ENCODE measurements at places on chromosomes 2 and 18.

DNA sequence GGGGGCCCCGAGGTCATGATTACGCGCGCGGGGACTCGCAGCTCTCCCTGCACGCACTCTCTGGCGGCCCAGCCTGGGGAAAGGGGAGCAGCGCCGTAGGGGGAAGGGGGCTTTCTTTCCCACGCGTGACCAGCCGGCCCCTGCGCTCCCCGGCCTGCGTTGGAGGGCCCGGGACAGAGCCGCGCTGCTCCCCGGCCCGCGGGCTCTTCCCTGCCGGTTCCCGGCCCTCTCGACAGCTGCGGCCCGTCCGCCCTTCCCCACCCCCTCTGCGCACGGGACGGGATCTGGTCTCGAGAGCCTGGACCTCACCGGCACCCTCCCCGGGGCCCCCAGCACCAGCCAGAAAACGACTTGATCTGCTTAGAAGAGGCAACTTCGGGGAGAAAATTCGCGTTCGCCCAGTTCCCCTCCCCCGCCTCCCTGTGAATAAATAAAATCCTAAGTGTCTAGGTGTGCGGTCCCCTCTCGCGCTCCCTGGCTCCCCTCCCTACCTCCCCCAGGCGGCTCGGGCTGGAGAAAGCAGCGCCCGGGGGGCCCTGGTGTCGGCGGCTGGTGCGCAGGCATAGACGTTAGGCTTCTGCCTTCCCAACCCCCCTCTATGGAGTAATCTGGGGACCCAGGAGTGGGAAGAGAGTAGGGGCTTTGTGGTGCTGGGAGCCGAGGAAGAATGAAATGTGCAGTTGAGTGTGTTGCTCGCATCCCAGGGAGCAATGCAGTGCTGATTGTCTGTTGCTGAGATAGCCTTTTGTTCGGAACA is 803 bp upstream of the FIGN start:
- no peak for DNase-seq

GRCh38 chr2:854460-854859 is 96.2 kb upstream of the SNTG2 start:
- DNase-seq, result peak; percentile 15

GRCh38 chr2:17756668-17757067 is 2.7 kb downstream of the GEN1 start:
- no peak for DNase-seq

GRCh38 chr18:22238036-22238435 is 68.6 kb downstream of the GATA6 start:
- no peak for DNase-seq

DNA sequence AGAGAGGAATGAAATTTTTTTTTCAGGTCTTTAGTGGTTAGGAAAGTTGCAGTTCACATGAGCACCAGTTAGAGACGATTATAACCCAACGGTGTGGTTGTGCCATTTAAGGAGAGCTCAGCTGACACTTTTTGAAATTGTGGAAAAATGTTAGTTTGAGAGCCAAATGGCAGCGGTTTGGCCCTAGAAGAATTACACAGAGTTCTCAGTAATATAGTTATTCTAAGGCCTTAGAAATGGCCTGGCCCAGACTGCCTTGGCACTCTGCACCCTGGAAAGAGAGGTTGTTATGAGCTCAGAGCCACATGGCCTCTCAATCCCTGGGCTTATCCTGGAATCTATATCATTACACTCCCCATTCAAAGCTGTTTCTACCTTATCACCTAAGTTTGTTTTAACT is 117.4 kb downstream of the RHBDD1 start:
- no peak for DNase-seq

DNA sequence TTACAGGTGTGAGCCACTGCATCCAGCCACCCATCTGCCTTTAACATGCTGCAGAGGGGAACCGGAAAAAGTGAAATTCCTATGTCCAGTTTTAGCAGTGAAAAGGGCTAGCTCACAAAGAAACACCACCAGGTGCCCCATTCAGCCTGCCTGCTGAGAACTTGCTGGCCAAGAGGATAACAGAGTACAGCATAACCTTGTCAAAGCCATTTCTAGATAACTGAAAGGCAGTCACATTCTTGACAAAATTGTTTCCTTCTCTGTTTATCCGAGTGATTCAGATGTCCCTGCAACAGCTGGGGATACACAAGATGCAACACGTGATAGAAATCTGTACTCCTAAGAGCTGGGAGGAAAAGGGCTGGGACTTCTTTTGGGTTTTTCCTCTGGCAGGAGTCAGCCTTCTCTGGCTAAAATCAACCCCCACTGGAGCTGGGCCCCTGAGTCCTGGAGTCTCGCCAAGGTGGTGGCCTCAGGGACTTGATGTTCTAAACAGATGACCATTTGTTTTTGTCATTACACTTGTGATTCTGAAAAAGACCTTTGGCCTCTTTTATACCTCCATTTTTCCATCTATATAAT is 505.4 kb downstream of the BCL11A start:
- DNase-seq, result no peak

DNA sequence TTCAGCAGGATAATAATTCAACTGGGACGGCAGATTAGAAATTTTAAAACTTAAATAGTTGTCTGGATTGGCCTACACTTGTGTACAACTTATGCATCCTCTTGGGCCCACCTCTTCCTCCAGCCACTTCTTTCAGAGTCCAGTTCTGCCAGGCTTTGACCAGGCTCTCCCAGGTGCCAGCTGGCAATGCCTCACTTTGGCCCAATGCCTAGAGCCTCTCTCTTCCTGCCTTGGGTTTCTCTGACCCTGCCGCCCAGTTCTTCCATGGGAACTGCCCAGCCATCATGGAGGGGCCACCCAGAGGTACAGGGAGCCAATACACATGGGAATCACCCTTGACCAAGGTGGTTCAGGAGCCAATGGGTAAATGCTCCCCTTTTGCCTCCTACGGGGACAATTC is 135.5 kb downstream of the IRS1 start:
- no peak for DNase-seq

- no peak for DNase-seq
Measured at GRCh38 chr18:12500986-12501385, 93.3 kb downstream of the PRELID3A start.

GRCh38 chr2:184119989-184120800 is 478.1 kb upstream of the ZNF804A start:
- no peak for DNase-seq

GRCh38 chr2:131035826-131036231 is 57.4 kb downstream of the FAM168B start:
- no peak for DNase-seq

- DNase-seq, result no peak
Measured at GRCh38 chr18:58761241-58761969, 90.1 kb downstream of the MALT1 start.

DNA sequence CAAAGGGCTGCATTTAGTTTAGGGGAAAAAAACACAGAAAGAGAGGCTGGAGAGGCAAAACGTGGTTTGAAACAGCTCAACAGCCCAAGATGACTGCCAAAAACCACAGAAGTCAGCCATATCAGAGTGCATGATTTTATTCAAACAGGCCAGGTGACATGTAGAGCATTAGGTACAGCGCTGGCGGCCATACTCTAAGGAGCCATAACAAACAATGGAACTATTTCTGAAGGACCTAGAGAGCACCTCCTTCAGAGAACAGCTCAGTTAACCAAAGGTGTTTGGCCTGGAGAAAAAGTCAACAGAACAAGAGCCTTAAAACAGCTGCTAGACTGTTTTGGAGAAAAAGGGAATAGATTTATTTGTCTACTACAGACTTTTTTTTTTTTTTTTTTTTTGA is 2.6 kb downstream of the THADA start:
- no peak for DNase-seq

- no peak for DNase-seq
Measured at GRCh38 chr18:25349131-25349925, 2.6 kb downstream of the ZNF521 start.

- no peak for DNase-seq
Measured at GRCh38 chr18:8121942-8122480, 487.2 kb upstream of the RAB12 start.

- DNase-seq, result no peak
Measured at GRCh38 chr2:6771634-6772611, 93.8 kb downstream of the CMPK2 start.

DNA sequence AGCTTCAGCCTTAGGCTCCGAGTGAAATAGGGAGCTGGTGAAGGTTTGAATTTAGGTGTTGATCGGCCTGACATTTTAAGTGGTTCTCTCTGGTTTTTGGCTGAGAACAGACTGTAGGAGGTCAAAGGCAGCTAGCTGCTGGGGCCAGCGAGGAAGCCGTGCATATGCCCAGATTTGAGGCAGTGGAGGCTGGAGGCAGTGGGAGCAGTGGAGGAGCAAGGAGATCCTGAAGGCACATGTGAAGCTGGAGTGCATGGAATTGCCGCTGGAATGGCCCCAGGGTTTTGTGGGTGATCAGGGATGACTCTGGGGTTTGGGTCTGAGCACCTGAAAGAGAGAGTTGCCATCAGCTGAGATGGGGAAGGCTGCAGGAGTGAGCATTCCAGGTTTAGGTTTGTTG is 25.1 kb downstream of the STEAP3 start:
- DNase-seq, result no peak

DNA sequence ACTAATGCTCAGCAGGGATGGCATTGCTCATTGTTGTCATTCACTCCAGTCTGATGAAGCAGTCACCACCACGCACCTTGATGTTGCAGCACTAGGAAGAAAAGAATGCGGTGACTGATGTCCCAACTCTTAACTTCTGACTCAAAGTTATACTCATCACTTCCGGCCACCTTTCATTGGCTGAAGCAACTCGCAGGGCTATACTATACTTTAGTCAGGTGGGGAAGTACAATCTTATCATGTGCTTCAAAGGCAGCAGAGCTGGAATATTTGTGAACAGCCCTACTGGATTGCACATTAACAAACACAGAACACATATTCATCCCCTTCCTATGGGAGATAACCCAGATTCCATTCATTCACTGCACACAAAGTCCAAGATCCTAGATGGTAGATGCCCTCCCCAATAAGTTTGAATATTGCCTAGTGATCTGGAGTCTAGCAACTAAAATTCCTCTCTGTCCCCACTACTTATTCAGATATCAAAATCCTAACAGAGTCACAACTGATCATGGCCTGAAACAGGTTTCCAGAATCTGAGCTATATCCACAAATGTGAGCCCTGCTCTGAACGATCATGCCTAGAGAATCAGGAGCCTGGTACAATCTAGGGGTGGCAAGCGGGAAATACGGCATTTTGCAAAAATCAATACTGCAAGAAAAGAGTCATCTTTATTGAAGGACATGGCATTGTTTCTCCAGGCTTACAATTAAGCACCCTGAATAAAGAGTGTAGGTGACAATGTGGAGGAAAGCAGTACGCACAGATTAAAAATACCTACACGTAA is 3.4 kb upstream of the SPATS2L start:
- no peak for DNase-seq

DNA sequence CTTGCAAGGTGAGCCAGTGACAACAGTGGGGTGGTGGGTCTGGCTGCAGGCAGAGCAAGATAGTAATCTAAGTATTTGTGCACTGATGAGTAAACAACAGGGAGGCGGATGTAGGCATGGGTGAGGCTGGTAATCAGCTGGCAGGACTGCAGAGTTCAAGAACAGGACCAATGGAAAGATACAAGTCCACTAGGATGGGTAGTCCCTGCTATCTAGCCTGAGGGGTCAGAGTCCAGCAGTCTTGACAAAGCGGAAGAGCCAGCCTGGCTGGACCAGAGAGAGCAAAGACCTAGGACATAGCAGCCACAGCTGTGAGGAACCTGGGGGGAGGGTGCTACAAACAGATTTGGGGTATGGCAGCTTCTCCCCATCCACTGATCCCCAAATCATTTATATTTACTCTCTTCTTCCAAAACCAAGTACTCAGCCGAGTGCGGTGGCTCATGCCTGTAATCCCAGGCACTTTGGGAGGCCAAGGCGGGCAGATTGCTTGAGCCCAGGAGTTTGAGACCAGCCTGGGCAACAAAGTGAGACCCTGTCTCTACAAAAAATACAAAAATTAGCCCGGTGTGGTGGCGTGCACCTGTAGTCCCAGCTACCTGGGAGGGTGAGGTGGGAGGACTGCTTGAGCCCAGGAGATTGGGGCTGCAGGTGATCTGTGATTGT is 25.9 kb downstream of the VIL1 start:
- no peak for DNase-seq

DNA sequence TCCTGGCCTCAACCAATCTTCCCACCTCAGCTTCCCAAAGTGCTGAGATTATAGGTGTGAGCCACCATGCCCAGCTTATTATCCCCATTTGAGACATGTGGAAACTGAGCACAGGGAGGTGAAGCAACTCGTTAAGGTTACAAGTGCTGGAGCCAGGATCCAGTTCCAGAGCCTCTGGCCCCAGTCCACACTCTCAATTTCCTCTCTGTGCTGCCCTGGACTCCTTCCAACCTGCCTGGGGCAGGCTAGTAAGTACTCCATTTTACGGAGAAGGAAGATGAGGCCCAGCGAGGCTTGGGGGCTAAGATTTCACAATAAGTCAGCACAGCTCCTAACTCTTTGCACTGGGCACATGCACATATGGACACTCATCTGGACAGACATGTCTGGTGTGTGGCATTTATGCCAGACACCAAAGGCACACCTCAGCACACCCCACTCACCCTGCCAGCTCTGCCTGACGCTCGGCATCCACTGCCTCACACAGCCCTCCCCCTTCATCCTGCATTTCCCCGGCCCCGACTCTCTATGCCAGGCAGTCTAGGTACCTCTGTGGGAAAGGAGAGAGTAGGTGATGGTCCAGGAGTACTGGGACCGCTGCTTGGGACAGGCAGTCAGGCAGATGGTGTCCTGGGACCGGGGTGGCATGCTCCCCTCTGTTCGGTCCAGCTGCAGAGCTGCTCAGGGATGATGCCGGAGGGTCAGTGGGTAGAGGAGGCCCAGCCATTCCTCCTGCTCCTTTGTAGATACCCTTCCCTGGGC is 20.5 kb downstream of the CFAP65 start:
- DNase-seq, result no peak

- DNase-seq, result no peak
Measured at GRCh38 chr2:239534581-239535412, 134.0 kb upstream of the HDAC4 start.

DNA sequence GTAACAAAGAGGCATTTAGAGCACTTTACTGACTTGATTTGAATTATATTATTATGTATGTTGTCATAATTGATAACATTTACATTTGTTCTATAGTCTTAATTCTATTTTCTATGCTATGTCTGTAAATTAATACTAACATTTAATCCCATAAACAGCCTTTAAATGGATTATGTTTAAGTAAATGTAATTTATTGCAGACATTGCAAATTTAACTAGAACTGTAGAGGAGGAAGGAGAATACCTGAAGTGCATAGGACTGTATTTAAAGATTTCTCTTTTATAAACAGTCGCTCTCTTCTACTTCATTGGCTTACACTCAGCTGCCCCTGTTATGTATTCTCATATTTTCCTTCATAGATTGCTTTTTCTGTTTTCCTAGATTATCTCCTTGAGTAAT is 92.4 kb downstream of the SPAG16 start:
- DNase-seq, result no peak

DNA sequence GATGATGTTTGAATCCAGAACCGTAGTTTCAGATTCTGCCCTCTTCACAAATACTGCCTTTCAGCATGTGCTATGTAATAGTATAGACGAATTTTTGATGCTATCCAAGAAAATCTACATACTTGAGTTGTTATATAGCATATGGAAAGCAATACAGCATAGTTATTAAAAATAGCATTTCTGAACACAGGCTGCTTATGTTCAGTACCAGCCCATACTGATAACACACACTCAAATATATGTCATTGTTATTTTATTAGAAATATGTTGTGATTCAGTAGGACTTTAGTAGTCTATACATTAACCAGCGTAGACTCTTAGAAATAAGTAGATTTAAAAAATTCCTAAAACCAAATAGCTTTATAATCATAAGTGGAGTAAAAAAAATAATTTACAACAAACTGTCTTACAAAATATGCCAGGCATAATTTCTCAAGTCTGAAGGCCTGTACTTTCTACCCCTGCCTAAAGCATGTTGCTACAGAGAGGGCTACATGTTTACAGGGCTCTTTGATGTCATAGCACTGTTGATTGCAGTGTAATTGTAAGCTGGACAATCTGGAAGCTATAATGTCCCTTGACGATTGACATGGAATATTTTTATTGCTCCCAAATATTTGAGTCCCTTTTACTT is 86.3 kb downstream of the ASXL3 start:
- no peak for DNase-seq
